ENCODE measurements at places on chromosomes 4 and X. TPM values are rescaled to one million over a fixed set of nuclear protein-coding genes. Genes with fewer than 3 reads are reported as not detected.

DGAT2L6 gene
- not detected for total RNA-seq

MAMLD1 gene
- 1.8 TPM for total RNA-seq

GNRHR gene
- total RNA-seq = not detected

SRPK3 gene
- 43.3 TPM for total RNA-seq

ZCCHC12 gene
- not detected for total RNA-seq

HPSE gene
- total RNA-seq = 1.8 TPM

LRIT3 gene
- total RNA-seq = not detected

PARM1 gene
- 58.7 TPM for total RNA-seq

TMPRSS11A gene
- not detected for total RNA-seq

PRDM5 gene
- total RNA-seq = 7.4 TPM

SPANXC gene
- total RNA-seq = not detected

XAGE1A gene
- total RNA-seq = not detected

SPANXN3 gene
- total RNA-seq = not detected

PLP1 gene
- 11.4 TPM for total RNA-seq

TLR10 gene
- not detected for total RNA-seq

PCDH7 gene
- total RNA-seq = 21.7 TPM

ARMCX2 gene
- total RNA-seq = 30.2 TPM

CENPVL2 gene
- total RNA-seq = not detected

SYNPO2 gene
- total RNA-seq = 206 TPM

CXorf49B gene
- not detected for total RNA-seq

SYN1 gene
- total RNA-seq = 11.1 TPM

SPOCK3 gene
- not detected for total RNA-seq

CXorf49 gene
- total RNA-seq = not detected

VCX3A gene
- total RNA-seq = not detected

ATP5ME gene
- 1,162 TPM for total RNA-seq

RASL11B gene
- total RNA-seq = 3.7 TPM

MTM1 gene
- total RNA-seq = 8.8 TPM

HDAC6 gene
- 37.3 TPM for total RNA-seq

SMARCA5 gene
- 26.7 TPM for total RNA-seq

FGF2 gene
- total RNA-seq = 5.5 TPM

METTL14 gene
- total RNA-seq = 27.4 TPM

HDAC8 gene
- total RNA-seq = 18.6 TPM

GAB1 gene
- 77.4 TPM for total RNA-seq

GRIA2 gene
- total RNA-seq = not detected

FAM149A gene
- total RNA-seq = 13.9 TPM

SATL1 gene
- not detected for total RNA-seq

ZGRF1 gene
- 2.1 TPM for total RNA-seq

TLR2 gene
- 4.4 TPM for total RNA-seq

HSFX1 gene
- total RNA-seq = 1.7 TPM

RBM47 gene
- 4.7 TPM for total RNA-seq

LEF1 gene
- total RNA-seq = 0.32 TPM

MAOB gene
- 126 TPM for total RNA-seq

DIPK2B gene
- 21.4 TPM for total RNA-seq

NDP gene
- total RNA-seq = not detected

ABLIM2 gene
- 24.9 TPM for total RNA-seq

CPE gene
- 56.2 TPM for total RNA-seq

LONRF3 gene
- total RNA-seq = 3.0 TPM

Measured in Right ventricle myocardium inferior (tissue), 1 donor.